MCF 10A (cell line): ENCODE measurements at places on chromosomes 4 and X. TPM values are rescaled to one million over a fixed set of nuclear protein-coding genes. Genes with fewer than 3 reads are reported as not detected.
A peak's percentile ranks its signal among the peaks of the same experiment; 100 is the strongest.

DNA sequence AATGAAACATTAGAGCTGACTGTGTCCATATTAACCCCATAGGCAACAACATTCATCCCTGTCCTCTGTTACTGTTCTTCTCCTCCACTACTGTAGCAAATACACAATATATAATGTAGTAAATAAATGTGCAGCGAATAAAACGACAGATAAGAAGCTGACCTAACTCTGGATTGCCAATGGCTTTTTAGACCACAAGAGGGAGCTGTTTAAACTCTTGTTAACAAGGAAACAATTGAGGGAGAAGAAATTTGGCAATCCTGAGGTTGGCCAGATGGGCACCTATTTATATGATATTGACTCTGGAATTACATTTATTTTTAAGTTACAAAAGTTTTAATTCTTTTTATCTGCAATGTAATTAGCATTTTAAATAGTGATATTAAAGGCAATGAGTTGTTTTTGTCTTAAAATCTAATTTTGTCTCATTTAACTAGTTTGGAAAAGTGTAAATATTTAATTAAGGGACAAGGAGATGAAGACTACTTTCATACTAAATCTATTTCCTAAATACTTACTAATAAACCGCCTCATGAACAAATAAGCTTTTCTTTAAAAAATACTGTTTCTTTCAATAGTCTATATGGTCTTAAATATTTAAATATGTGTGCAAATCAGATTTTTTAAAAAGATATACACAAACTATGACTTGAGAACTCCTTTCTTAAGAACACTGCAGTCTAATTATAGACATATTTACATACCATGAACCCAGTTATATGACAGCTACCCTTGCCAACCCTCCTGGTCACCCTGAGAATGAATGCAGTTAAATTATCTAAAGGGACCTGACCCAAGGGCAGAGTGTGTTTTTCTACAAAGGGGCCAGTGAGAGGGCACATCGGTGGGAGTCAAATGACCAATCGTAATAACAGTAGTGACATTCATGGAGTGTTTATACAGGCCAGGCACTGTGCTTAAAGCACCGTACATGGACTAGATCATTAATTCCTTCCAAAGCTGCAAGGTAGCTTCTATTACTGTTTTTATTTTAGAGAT, 52.9 kb upstream of the HPF1 start:
- H3K4me1 ChIP-seq: no peaks in the 10 kb centered on the region
- H3K27ac ChIP-seq: no peak overlapping the region
- H3K4me3 ChIP-seq: no peak overlapping the region
- peak; percentile 86 for DNase-seq

- H3K27me3 ChIP-seq: peaks cover 52% of the 10 kb centered on the region
- H3K4me3 ChIP-seq: no peak overlapping the region
- H3K36me3 ChIP-seq: no peaks in the 10 kb centered on the region
Observed at GRCh38 chrX:74133156-74133796, 170.7 kb upstream of the ZCCHC13 start.

DNA sequence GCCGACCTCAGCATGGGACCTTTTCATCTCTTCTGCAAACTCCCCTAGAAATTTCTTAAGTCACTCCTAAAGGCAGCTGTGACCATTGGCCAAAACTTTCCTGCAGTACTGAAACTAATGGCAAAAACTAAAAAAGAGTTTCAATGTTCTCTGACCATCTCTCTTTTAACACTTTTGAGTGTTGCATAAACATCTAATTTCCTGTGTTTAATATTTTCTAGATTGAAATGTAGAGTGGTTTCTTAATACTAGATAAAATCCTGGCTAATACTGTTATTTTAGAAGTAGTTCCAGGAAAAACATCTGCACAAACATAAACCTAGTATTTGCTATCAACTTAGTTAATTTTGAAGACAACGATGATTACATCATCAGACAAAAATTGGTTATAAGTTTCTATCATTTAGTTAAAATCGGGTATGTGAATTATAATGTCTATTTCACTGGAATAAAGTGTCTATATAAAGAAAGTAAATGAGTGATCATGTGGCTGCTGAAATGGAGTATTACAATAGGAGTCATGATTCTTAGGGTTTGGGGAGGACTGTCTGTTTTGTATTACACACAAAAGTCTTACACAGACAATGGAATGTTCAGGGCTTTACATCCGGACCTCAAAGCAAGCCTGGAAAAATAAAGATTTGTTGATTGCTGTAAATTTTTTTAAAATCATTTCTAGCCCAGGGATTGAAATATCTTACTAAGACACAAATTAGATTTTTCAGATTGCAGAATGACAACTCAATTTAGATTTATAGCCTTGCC, 1323.4 kb downstream of the C4orf33 start:
- H3K27me3 ChIP-seq: no peaks in the 10 kb centered on the region
- no peak overlapping the region for H3K4me3 ChIP-seq
- H3K27ac ChIP-seq: no peak overlapping the region
- no peak for DNase-seq
- H3K36me3 ChIP-seq: no peaks in the 10 kb centered on the region
- H3K4me1 ChIP-seq: no peaks in the 10 kb centered on the region

- DNase-seq: no peak
- no peak overlapping the region for H3K27ac ChIP-seq
- H3K27me3 ChIP-seq: peaks cover 39% of the 10 kb centered on the region
- no peaks in the 10 kb centered on the region for H3K36me3 ChIP-seq
- H3K4me1 ChIP-seq: peaks cover 6% of the 10 kb centered on the region
Observed at GRCh38 chrX:53456254-53456653, 22.1 kb upstream of the HSD17B10 start.

DNA sequence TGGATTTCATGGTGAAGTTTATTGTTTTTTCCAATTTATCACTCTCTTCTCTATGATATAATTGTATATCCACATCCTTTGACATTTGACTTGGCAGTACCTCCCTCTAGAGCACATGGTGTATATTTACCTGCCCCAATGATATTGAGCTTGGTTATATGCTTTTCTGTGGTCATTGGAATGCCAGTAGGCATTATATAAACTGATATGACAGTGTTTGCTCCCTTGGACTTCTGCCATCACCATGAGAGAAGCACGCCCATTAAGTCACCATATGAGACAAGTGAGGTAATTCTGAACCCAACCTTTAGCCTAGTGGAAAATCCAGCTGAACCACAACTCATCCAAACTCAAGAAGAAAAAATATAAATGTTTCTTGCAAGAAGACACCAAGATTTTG, 2761.5 kb downstream of the ARAP2 start:
- H3K4me1 ChIP-seq: no peaks in the 10 kb centered on the region
- H3K27me3 ChIP-seq: no peaks in the 10 kb centered on the region
- no peak overlapping the region for H3K27ac ChIP-seq
- no peaks in the 10 kb centered on the region for H3K36me3 ChIP-seq

DNA sequence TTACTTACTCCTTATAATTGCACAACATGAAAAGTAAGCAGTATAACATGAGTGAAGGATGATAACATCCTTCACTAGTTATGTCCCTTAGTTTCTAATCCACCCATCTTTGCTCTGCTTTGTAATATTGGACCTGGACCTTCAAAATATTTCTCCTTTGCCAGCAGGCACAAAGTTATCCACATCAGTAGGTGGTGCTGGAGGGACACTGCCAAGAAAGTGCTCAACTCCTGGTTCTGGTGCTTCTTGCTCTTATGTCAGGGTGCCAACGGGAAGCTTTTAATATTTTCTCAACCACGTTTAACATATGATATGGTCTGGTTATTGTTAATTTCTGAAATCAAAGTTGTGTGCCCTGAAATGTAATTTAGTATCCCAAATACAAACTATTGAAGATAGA, 49.1 kb downstream of the TMEM165 start:
- no peak overlapping the region for H3K27ac ChIP-seq
- peak; percentile 43 for DNase-seq
- no peak overlapping the region for H3K4me3 ChIP-seq
- H3K27me3 ChIP-seq: no peaks in the 10 kb centered on the region
- H3K4me1 ChIP-seq: peaks cover 6% of the 10 kb centered on the region
- H3K36me3 ChIP-seq: peaks cover 65% of the 10 kb centered on the region

DNA sequence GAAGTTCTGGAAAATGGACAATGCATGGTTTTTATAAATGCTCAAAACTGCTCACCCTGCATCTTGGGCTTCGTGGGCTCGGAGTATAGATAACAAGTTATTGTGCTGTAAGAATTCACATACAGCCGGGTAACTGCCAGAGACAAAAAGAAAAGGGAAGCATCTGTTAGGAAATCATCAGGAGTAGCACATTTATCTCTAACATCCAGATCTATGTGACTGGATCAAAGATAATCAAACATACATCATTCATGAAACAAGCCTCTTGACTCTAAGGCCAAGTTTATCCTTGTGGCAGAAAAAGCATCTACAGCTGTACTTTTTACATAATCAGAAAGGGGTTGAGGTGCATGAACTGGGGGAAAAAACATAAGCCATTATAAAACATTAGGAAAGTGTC, 264.2 kb downstream of the PPP3CA start:
- H3K27ac ChIP-seq: no peak overlapping the region
- peaks cover 15% of the 10 kb centered on the region for H3K36me3 ChIP-seq
- no peak overlapping the region for H3K4me3 ChIP-seq
- H3K27me3 ChIP-seq: no peaks in the 10 kb centered on the region
- H3K4me1 ChIP-seq: peaks cover 5% of the 10 kb centered on the region

DNA sequence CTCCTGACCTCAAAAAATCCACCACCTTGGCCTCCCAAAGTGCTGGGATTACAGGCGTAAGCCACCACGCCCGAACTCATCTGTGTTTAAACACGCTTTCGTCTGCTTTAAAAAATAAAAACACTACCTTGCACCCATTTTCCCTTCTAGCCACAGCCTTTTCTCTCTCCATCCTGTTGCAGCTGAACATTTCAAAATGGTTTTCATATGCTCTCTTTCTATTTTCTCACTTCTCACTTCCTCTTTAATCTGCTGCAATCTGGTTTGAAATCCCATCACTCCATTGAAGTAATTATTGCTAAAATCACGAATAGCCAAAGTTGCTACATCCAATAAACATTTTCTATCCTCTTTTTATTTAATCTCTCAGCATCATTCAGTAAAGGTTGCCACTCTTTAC, 70.0 kb downstream of the DCHS2 start:
- H3K36me3 ChIP-seq: peaks cover 4% of the 10 kb centered on the region
- H3K4me1 ChIP-seq: peaks cover 8% of the 10 kb centered on the region
- no peak overlapping the region for H3K27ac ChIP-seq
- no peak for DNase-seq

DNA sequence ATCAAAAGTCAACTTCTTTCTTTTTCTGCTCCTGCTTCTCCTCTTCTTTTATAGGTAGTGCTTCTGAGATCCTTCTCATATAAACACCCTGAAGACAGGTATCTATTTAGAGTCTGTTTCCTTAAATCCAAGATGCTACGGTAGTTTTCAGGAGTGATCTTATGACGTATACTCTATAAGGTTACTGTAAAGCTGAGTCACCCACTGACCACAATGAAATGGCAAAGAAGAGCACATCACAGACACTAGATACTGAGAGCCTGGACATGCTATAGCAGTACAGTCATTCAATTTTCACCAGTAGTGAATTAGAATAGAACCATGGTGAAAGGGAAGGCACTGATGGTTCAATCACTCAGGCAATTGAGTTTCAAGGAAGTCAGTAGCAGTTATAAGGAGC, 412.5 kb downstream of the ADAM29 start:
- H3K4me3 ChIP-seq: no peak overlapping the region
- H3K27me3 ChIP-seq: no peaks in the 10 kb centered on the region
- H3K27ac ChIP-seq: no peak overlapping the region
- no peaks in the 10 kb centered on the region for H3K36me3 ChIP-seq
- DNase-seq: peak; percentile 73

FAAH2 gene
- 1.7 and 3.1 TPM in 2 replicates for total RNA-seq

INTS6L gene
- 5.9 and 6.9 TPM in 2 replicates for total RNA-seq

UGT2B15 gene
- total RNA-seq: not detected in 2 replicates

PAGE5 gene
- not detected in 2 replicates for total RNA-seq

CDS1 gene
- 10.3 and 11.5 TPM in 2 replicates for total RNA-seq

BST1 gene
- 0.93 and 1.1 TPM in 2 replicates for total RNA-seq
